ENCODE measurements at places on chromosomes 13 and 19.
A peak's percentile ranks its signal among the peaks of the same experiment; 100 is the strongest.

DNA sequence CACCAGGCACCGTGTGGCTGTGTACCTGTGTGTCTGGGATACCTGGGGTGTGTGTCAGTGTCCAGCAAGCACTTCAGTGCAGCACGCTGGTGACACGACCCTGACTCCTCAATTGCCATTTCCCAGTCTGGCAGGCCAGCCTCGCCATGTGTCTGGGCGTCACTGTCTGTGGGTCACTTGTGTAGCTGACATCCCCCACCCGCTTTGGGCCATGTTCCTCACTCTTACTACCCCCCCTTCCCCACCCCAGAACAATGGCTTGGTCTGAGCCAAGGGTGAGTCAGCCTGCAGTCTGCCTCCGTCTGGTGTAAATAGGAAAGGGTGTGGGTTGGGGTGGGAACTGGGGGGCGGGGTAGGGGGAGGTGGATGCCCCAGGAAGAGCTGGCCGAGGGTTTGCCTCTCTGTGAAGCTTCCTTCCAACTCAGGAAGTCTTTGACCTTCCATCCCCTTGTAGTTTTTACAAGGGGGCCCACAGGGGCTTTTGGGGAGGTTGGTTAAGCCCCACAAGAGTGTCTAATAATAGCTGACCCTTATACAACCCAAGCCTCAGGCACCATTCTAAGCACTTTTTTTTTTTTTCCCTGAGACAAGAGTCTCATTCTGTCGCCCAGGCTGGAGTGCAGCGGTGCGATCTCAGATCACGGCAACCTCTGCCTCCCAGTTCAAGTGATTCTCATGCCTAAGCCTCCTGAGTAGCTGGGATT, 17.6 kb downstream of the NOVA2 start:
- peak; percentile 52 for DNase-seq

GRCh38 chr13:32632343-32632909, 46.2 kb downstream of the PDS5B start:
- DNase-seq, result no peak

DNA sequence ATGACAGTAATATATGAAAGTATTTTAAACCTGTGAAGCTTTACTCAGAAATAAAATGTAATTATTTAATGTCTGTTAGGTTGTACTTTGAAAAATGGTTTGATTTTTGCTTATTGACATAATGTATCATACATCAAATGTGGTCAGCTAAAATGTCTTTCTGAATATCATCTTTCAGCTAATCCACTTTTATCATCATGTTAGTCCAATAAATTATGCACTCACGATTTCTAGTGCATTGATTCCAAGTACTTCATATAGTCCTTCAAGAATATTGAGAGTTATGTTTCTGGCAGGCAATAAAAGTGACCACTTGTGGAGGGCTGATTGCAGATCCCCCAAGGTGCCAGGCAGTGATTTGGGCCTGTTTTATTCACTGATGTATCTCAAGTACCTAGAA, 1204.1 kb downstream of the OLFM4 start:
- no peak for DNase-seq

DNA sequence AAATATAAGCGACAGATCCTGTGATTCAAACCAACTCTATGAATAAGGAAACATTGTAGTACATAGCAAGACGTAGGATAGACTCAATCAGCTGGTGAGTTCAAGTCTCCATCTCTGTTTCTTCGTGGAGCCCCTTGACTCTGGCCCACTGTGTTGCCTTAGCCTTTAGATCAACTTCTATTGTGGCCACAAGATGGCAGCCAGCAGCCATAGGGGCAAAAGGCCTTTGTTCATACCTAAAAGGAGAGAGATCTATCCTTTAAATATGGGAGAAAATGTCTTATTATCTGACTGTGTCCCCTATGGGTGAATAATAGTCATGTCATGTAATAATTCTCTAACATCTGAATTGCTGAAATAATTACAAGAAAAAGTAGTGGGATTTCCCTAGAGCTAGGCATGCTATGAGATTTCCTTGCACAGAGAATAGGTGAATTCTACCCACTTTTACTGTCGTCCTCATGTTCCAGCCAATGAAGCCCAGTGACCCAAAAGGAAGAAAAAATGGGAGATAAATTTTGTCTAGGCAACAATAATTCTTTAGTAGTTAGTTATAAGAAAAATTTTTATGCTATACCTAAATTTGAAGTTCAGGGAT, 129.4 kb downstream of the PCDH20 start:
- no peak for DNase-seq

DNA sequence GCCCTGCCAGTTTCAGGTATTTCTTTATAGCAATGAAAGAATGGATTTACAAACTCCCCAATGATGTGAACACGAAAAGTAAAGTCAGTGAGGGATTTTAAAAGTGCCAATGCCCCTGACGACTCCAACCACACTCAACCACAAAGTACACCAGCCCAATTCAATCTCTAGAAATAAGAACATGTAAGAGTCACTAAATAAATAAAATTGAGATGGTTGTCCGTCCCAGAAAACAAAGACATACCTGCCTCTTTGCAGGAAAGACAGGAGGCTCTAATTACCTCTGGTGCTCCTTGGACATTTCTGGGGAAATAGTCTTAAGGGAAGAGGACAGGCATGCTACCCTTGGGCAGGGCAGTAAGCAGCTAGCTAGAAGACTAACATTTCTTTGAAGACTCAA, 55.8 kb downstream of the NALCN start:
- DNase-seq, result no peak

GRCh38 chr19:55160986-55161365, 3.4 kb upstream of the TNNI3 start:
- DNase-seq, result no peak

- DNase-seq, result no peak
Measured at GRCh38 chr19:38580080-38580479, 37.7 kb downstream of the MAP4K1 start.

DNA sequence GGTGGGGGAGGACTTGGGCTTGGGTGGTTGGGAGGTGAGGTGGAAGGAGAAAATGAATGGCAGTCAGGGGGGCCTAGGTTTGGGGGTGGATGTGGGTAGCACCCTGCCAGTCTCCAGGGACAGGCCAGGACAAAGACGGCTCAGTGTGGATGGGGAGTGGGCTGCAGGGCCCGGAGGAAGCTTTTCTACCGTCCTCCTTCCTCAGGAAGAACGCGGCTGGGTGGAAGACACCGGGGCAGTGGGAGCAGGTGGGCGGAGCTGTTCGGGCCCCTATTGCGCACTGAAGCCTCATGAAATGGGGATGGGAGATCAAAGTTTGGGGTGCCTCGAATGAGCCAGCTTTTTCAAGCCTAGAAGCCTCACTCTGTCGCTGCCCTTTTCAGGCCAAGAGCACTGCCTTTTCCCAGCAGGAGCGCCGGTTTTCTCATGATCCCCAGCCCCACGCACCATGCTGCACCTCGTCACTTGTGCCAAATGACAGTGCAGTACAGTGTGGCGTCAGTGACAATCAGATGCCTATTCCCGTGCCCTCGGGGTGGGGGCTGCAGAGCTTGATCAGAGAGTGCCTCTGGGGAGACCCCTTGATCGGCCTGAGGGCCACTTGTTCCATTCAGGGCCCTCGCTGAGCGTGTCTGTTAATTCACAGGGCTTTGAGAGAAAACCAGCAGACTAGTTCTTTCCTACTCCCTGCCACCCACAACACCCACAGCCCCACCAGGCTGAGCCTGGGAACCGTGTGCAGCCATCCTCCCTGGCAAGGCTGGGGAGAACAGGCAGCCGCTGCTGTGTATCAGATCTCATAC, 1.5 kb downstream of the CALM3 start:
- no peak for DNase-seq

DNA sequence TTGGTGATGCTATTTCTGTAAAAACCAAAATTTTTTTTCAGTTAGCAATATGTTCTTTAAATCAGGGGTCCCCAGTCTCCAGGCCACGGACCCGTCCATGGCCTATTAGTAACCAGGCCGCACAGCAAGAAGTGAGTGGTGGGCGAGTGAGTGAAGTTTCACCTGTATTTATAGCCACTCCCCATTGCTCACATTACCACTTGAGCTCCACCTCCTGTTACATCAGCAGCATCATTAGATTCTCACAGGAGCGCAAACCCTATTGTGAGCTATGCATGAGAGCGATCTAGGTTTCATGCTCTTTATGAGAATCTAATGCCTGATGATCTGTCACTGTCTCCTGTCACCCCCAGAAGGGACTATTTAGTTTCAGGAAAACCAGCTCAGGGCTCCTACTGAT, 58.9 kb upstream of the SLC7A1 start:
- no peak for DNase-seq

DNA sequence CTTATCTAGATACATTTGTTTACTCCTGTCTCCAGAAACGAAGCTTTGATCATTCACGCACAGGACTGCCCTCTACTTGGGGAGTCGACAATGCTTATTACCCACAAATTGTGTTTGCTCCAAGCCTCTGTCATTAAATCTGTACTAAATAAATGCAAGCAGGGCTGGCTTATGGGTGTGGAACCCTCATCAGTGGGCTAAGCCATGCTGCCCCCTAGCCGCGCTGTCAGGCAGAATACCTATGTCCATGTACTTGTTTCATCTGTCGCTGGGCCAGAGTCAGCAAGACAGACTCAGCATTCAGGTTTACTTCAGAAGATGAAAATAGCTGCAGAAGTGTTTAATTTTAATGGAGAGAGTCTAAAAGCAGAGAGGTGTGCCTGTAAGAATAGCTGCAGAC, 110.0 kb upstream of the PRR20A start:
- DNase-seq, result no peak

GRCh38 chr13:114157869-114158495, 21.1 kb upstream of the CFAP97D2 start:
- DNase-seq, result peak; percentile 27

- DNase-seq, result peak; percentile 34
Measured at GRCh38 chr13:101406791-101407190, 9.5 kb downstream of the NALCN start.

GRCh38 chr13:75566658-75567057, 17.1 kb downstream of the UCHL3 start:
- DNase-seq, result no peak

GRCh38 chr13:40920826-40921225, 98.3 kb downstream of the ELF1 start:
- no peak for DNase-seq

DNA sequence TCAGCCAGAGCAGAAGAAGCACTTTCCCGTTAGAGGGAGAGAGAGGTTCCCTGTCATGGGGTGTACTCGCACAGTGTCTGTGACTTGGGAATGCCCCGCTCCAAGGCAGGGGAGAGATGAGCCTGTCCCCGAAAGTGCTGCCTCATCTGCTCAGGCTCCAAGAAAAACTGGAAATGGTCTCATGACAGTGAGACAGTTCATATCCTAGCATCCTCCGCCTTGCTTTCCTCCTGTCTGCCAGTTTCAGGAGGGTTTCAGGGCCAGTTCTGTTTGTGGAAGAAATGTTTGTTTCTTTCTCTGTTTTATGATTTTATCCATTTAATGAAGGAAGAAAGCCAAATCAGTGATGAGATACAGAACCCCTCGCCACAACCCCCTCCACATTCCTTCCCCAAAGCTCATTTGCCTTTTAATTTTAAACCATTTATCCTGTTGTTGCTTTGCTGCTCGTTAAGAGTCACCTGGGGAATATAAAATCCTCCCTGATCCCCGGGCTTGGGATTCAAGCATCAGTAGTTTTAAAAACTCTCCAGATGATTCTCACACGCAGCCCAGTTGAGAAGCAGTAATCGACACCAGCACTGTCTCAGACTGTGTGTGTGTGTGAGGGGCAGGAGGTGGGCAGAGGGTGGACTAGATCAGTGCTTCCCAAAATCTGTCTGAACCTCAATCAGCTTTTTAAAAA, 144.6 kb upstream of the UBL3 start:
- no peak for DNase-seq

- no peak for DNase-seq
Measured at GRCh38 chr19:50490991-50491472, 14.4 kb upstream of the GARIN5A start.

GRCh38 chr13:99892196-99892613, 79.4 kb downstream of the ZIC5 start:
- no peak for DNase-seq

DNA sequence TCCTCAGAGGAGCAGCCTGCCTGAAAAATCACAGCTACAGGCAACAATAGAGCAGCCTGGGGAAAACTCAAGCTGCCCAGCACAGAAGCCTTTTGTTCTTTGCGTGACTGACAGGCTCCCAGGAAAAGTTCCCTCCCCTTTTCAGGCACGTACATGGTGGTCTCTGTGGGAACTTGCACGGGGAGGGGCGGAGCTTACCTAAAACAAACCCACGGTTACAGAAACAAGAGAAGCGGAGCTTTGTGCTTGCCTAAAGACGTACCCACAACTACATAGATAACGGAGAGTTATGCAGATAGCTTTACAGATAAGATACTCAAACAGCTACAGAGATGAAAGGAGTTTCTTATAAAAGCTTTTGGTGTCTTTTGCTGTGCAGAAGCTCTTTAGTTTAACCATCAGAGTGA, 11.4 kb downstream of the ETFB start:
- DNase-seq, result no peak

GRCh38 chr13:22647156-22647850, 533.5 kb upstream of the SGCG start:
- DNase-seq, result no peak

DNA sequence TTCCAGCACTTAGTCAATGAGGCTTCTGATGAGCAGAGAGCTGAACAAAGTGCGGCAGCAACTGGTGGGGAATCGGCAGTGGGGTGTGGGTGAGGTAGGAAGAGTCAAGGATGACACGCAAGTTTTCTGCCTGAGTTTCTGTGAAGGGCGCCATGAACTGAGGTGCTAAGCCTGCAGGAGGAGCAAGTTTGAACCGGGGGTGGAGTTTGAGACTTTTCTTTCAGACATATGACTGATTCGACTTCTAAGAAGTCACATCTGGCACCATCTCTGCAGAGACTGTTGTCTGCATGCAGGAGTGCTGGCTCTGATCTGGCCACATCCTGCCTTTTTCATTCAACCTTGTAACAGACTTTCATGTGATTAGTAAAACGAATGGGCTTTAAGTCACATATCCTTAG, 14.8 kb upstream of the GPI start:
- DNase-seq, result no peak

- DNase-seq, result no peak
Measured at GRCh38 chr13:23144431-23144830, 36.3 kb upstream of the SGCG start.

DNA sequence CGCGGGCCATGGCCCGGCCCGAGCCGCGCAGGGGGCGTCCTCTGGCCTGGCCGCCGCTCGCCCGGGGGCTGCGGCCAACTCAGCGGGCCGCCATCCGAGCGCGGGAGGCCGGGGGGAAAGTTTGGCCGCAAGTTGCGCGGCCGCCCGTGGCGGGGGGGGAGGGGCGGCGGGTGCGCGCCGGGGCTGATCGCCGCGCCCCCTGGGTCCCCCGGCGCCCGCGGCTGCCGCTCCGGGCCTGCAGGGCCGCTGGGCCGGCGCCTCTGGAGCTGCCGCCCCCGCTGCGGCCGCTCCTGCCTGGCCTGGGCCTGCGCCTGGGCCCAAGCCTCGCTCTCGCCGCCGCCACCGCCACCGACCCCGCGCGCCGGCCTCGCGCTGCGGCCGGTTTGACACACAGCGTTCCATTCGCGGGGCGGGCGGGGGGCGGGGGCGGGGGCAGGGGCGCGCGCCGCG, at the start of gene NR2F6:
TSS of gene NR2F6 (minus strand) at position 385 of the 450 bp plus-strand sequence. CDS start 699 bp downstream, outside the sequence.
- no peak for DNase-seq

- no peak for DNase-seq
Measured at GRCh38 chr13:98108341-98108740, 34.6 kb upstream of the FARP1 start.
